ENCODE measurements at places on chromosomes 7 and 10.

DNA sequence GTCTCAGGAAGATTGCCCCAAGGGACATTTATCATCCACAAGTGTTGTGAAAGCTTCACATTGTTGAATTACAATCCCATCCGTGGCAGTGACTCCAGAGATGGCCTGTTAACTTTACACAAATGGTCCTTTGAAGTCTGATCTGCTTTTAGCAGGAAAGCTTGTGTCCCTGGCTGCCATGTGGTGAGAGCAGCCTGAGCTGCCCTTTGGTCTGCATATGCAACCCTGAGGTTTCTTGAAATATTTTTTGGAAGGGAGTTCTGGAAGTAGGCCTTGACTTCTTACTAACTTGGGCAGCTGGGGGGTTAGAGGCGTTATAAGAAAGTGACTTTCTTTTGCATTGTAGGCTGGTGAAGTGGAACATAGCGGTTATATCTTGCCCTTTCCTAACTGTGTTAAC, 41.3 kb upstream of the FAM180A start:
- DNase-seq: no peak

- no peak for DNase-seq
Observed at GRCh38 chr10:72174297-72174662, 41.5 kb upstream of the ANAPC16 start.

GRCh38 chr10:75806186-75806585, 374.8 kb downstream of the LRMDA start:
- no peak for DNase-seq

GRCh38 chr10:109721453-109722064, 201.8 kb downstream of the XPNPEP1 start:
- no peak for DNase-seq

GRCh38 chr7:95980167-95980566, 207.8 kb downstream of the DYNC1I1 start:
- peak; percentile 77 for DNase-seq

DNA sequence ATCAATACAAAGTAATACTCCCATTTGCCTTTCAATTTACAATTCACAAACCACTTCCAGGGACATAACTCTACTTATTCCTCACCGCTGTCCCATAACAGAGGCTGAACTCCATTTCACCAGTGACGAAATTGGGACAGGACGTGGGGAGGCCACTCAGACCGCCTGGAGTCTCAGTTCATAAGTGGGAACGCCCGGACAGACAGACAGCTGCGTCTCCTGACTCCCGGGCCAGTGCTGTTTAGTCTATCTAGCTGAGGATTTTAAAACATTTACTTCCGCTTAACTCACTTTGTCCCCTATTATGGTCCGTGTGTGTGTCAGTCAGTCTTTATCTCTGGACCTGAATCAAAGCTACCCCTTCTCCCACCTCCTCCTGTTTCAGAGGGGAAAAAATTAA, 67.4 kb upstream of the ZNF438 start:
- no peak for DNase-seq

GRCh38 chr10:86678999-86679792, 10.9 kb downstream of the LDB3 start:
- no peak for DNase-seq

DNA sequence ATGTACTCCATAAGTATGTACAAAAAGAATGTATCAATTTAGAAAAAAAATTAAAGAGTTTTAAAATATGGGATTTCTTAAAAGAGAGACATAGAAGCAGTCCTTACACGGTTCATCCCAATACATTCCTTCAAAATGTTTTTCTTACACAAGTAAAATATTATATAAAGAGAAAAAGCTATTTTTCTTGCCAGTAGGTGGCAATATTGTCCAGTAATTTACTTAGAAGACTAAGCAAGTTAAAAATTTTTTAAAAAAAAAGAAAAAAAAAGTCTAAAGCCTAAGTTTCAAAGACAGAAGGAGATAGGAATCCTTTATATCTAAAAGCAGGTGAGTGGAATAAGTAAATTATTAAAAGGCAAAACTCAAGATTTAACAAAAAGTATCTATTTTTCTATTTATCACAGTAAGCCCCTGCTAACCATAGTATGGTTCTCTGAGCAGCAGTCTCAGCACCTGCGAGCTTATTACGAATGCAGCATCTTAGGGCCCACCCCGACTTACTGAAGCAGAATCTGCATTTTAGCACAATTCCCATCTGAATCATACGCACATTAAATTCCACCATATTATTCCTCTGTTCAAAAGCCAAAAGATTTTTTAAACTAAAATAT, 240.6 kb downstream of the DGKI start:
- DNase-seq: peak; percentile 53

DNA sequence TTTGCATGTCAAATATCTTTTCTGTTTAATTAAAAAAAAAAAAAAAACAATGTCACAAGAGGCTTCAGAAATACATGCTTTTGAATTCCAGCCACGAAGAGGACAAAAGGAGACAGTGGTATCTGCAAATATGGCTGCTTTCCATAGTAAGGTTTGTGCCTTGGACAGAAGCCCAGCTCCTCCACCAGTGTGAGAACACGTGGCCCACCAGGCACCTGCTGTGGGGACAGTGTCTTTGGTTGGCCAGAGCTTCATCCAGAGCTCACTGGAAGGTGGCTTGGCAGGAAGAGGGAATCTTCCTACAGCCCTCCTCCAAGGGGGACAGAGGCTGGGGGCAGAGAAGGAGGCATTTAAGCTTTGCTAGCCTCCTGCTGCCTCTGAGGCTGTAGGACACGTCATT, 144.6 kb downstream of the GLCCI1 start:
- DNase-seq: no peak

GRCh38 chr7:74272305-74273038, 16.7 kb upstream of the CLIP2 start:
- no peak for DNase-seq

GRCh38 chr7:1458683-1459511, at the start of gene MICALL2:
Gene MICALL2, minus strand, starts transcription at chr7:1459470. Its CDS starts 144 bp downstream, at chr7:1459326.
- DNase-seq: no peak

- DNase-seq: no peak
Observed at GRCh38 chr7:26618898-26619297, 245.5 kb downstream of the SKAP2 start.

- no peak for DNase-seq
Observed at GRCh38 chr10:93598157-93598556, 2.9 kb downstream of the RBP4 start.

DNA sequence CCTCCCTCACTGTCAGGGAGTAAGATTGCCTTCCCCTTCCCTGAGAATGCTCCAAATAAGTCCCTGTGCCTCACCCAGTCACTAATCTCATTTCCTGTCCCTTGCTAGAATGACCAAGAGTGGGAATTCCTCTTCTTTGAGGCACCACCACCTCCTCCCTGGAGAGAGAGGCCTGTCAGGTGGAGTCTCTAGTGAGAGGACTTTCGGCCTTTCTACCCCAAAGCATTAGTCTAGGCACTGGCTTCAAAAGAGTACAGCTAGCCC, 145.0 kb downstream of the PTPN20 start:
- no peak for DNase-seq

GRCh38 chr7:28505014-28505413, 92.7 kb downstream of the CREB5 start:
- no peak for DNase-seq
